Hippocampal formation (tissue), 2 donors: ENCODE measurements at places on chromosomes 4 and X.

- no peak for DNase-seq
These were observed 30.4 kb downstream of the DRD5 start for GRCh38 chr4:9811806-9812205.

GRCh38 chr4:164068392-164068791 is 573.9 kb downstream of the TMA16 start:
- DNase-seq, result no peak

DNA sequence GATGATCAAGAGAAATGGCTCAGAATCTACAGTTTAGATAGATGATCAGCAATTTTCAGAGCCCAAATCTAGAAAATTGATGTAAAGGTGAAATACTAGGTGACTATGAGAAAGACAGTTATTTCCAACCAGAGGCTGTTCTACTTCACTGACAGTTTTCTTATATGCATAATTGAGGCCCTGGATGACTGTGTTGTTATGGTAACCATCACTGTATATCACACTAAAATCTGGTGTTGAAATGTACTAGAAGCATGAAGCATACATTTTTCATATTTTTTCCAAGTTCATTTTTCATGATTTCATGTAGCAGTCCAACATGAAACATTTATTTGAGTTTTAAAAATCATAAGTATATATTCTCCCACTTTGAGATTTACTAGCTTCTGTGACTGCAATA is 87.4 kb downstream of the ATXN3L start:
- no peak for DNase-seq

GRCh38 chrX:85977218-85977617 is 70.1 kb downstream of the CHM start:
- no peak for DNase-seq

DNA sequence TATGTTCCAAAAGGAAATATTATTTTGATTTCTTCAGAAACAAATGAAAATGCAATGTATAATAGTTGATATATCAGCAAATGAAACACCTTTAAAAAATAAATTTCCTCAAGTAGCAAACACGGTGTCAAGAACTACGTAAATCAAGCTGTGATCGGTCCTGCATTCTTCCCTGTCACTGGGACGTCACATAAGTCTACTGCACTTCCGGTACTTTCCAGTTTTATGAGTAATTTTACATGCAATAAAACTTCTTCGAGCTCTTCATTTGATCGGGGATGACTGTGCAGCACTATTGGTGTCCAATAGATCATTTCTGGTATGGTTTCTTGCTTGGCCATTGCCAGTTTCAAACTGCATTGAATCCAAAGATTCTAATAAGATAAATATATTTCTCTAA is 114.0 kb upstream of the VEGFC start:
- no peak for DNase-seq

GRCh38 chr4:106717091-106717490 is 319.0 kb downstream of the DKK2 start:
- no peak for DNase-seq

- no peak for DNase-seq
These were observed 167.6 kb upstream of the CXorf66 start for GRCh38 chrX:140132937-140133336.

- no peak for DNase-seq
These were observed 1059.6 kb downstream of the TECRL start for GRCh38 chr4:63349674-63350025.

DNA sequence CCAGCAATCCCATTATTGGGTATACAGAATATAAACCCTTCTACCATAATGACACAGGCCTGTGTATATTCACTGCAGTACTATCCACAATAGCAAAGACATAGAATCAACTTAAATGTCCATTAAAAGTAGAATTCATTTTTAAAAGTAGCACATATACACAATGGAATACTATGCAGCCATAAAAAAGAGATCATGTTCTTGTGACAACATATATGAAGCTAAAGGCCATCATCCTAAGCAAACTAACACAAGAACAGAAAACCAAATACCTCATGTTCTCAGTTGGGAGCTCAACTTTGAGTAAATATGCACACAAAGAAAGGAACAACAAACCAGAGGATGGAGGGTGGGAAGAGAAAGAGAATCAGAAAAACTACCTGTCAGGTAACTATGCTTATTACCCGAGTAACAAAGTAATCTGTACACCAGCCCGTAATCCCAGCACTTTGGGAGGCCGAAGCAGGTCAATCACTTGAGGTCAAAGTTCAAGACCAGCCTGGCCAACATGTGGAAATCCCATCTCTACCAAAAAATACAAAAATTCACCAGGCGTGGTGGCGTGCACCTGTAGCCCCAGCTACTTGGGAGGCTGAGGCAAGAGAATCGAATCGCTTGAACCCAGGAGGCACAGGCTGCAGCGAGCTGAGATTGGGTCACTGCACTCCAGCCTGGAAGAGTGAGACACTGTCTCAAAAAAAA is 22.8 kb downstream of the DHX15 start:
- no peak for DNase-seq

DNA sequence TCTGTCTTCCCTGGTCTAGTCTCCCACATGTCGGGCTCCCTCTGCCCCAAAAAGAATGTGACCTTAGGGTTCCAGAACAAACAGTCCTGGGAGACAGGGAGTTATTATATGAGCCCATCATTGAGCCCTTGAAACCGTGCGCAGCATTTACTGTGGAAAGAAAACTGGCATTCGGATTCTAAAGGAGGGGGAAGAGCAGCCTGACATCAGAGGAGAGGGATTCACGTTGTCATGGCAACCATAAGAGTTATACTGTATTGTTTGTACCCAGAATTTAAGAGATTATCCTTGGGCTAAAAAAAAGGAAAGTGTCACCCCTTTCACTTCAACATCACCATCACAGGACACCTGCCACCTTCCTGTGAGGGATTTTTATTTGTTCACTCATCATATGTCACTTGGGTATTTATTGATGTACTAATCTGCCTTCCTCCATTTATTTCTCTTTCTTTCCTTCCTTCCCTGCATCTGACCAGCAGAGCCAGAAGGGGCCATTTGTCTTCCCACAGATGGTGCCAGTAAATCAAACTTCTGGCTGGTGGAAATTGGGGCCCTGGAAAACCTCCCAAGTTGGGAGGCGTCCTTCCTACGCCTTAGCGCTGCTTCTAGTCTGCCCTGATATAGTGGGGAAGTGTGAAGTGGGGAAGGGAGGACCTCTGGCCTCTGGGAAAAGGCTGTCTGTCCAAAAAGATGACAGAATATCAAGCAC is 64.9 kb upstream of the FRMPD3 start:
- no peak for DNase-seq

- no peak for DNase-seq
These were observed 39.4 kb upstream of the SHROOM4 start for GRCh38 chrX:50853399-50853798.

DNA sequence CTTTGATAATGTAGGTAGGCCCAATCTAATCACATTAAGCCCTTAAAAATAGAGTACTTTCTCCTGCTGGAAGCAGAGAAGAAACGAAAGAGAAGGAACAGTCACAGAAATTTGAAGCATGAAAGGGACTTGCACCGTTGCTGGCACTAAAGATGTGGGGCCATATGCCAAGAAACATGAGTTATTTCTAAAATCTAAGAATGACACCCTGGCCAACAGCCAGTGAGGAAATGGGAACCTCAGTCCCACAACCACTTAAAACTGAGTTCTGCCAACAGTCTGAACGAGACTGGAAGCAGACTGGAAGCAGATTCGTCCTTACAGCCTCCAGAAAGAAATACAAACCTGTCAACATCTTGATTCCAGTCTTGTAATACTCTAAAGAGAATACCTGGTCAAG is 70.1 kb downstream of the CENPC start:
- no peak for DNase-seq

GRCh38 chr4:75054078-75054477 is 121.2 kb downstream of the PARM1 start:
- no peak for DNase-seq

DNA sequence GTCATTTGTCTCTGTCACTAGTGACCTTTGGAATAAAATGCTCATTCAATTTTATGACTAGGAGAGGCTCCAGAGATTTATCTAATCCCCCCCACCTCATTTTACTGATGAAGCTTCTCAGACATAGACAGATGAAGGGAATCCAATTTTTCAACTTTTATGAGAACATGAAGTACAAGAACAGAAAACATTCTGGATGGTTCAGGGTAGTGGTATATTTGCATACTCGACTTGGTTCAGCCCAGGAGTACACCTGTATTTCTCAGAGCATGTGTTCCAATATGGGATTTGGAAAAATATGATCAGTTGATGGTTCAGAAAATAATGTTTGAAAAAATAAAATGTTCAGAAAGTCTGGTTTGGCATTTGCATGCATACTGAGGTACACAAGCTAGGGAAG is 131.4 kb upstream of the GALNT7 start:
- no peak for DNase-seq

DNA sequence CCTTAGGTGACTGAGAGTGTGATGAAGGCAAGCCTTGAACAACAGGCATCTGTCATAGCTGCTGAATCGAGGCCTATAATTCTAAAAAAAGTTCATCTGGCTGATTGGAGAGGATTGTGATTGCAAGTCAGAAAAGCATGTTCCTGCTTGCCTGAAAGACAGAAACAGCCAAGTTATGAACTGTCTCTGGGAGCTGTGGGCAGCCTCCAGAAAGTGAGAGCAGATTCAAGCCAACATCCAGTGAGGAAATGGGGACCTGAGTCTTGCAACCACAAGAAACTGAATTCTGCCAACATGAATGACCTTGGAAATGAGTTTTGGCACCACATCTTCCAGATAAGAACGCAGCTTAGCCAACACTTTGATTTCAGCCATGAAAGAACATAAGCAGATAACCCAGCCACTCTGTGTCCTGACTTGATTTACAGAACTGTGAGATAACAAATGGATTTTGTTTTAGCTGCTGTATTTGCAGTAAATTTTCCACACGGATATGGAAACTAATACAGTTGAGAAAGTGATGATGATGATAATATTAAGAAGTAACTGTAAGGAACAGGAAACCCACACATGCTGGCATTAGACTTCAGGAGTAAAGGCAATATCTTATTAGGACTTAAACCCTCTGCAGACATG is 240.3 kb upstream of the NDST3 start:
- DNase-seq, result no peak

DNA sequence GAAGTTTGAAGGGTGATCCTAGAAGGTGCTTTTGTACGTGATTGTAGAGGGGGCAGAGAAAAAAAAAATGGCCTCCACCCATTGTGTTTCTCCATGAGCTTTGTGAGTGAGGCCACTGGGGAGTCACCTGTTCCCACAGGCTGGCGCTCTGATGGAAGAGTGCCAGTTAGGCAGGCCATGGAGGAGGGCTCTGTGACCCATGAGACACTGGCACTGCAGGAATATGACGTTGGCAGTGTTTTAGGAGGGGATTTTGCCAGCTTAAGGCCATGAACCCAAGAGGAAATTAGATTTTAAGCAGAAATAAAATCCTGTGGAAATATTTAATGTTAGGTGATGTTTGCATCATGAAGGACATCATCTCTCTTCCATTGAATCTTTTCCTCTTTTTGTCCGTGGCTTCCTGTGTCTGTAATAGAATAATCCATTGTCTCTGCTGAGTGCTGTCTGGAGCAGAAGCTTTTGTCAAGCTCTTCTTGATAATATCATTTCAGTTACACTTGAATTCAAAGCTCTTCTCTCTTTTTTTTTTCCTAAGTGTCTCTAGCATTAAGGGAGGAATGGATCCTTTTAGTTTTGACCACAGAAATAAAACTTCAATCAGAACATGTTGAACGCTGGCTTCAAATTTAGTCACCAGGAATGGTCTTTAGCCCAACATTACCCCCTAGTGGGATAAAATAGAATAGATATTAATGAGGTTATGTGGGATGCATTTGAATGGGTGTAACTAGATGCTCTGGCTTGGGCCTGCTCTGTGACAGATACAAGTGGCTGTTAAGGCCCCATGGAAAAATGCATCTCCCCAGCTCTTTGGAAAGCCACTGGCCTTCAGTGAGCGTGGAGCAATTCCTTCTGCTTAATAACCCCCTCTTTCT is 41.0 kb upstream of the UCP1 start:
- DNase-seq, result peak; percentile 61

- DNase-seq, result no peak
These were observed 36.6 kb downstream of the IRF2 start for GRCh38 chr4:184437565-184438265.

DNA sequence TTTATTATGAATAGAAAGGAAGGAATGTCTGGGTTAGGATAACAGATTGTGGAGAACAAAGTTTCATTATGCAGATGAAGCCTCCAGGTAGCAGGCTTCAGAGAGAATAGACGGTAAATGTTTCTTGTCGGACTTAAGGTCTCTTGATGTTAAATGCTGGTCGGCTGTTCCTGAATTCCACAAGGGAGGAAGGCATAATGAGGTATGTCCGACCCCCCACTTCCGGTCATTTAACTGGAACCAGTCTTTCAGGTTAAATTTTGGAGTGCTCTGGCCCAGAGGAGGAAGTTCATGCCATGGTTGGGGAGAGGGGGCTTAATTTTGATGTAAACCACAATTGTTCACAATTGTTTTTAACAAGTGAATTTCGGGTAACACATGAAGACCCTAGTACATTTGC is 158.1 kb upstream of the VCX3A start:
- no peak for DNase-seq

GRCh38 chrX:105972690-105973386 is 65.7 kb downstream of the SERPINA7 start:
- no peak for DNase-seq

DNA sequence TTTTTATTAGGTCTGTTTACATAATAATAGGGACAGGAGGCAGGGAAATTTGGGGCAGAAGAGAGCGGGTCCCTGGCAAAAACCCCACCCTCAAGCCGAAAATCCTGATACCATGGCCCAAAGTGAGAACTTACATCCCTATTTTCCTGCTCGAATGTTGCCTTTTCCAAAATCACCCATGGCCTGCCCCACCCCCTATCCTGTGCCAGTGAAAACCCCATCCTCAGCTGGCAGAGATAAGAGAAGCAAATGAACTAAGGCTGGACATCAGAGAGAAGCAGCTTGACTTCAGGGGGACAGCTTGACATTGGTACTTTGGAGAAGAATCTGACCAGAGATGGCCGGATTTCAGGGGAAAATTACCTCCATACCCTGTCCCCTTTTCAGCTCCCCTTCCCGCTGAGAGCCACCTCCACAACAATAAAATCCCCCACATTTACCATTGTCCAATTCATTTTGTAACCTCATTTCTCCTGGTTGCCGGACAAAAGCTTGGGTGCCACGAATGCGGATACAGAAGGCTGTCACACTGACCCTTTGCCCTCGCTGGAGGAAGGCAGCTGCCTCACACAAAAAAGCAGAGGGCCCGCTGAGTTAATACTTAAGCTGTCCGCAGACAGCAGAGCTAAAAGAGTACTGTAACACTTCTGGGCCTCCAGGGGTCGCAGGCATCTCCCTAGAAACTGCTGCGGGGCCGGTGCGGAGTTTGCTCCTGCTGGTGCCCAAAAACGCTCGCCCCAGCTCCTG is 196.2 kb downstream of the SNCA start:
- DNase-seq, result peak; percentile 2

DNA sequence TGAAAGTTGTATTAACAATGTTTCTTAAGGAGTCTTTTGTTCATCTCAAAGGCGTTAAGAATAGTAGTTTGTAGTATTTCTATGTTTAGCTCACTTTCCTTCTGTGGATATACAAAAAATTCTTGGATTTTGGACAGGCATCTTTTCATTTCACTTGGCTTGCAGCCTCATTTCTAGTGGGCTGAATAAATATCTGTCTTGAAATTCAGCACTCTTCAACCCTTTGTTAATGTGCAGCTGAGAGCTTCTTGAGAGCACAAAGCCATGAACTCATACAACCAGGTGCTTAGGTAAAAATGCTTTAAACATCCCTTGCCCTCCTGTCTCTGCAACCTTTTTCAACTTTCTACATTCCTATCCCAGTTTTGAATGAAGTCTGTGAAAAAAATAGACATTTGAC is 1003.2 kb downstream of the C4orf33 start:
- DNase-seq, result no peak
